ENCODE measurements at places on chromosomes 11 and 22.

DNA sequence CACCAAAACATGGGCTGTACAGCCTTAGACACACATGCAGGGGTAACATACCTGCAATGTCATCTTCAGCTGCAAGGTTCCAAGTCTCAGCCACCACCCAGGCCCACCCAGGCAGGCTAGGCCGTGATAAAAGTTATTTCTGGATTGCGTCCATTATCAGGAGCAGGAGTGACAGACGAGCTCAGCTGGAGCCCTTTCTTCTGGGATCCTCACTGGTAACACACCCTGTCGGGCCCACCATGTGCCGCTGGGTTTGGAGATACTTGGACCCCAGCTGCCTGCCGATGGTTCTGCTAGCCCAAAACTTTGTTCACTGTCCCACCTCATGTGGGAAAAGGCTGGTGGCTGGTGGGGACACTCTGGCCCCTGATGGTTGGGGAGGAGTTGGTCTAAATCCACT is 24.8 kb downstream of the TMPRSS5 start:
- DNase-seq = no peak

GRCh38 chr11:126385991-126386728 is 30.7 kb downstream of the ST3GAL4 start:
- DNase-seq = no peak

DNA sequence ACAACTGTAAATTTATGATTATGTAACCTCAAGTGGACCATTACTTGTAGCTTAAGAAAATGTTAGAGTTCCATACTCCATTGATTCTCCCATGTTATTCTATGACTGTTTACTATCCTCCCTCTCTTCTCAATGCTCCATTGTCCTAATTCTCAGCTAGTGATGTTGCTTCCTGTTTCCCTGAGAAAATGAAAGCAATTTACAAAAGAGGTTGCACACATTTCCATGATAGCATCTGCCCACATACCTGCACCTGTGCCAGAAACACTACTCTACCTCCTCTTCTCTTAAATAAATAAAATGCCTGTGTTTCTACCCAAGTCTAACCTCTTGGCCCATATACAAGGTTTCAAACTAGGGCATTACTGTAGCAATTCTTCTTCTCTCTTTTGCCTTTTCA is 1620.9 kb downstream of the FAM181B start:
- DNase-seq = no peak

- DNase-seq = no peak
Observed at GRCh38 chr11:86941077-86941870, 13.9 kb downstream of the FZD4 start.

GRCh38 chr11:120188811-120189455 is 21.9 kb upstream of the OAF start:
- DNase-seq = no peak

DNA sequence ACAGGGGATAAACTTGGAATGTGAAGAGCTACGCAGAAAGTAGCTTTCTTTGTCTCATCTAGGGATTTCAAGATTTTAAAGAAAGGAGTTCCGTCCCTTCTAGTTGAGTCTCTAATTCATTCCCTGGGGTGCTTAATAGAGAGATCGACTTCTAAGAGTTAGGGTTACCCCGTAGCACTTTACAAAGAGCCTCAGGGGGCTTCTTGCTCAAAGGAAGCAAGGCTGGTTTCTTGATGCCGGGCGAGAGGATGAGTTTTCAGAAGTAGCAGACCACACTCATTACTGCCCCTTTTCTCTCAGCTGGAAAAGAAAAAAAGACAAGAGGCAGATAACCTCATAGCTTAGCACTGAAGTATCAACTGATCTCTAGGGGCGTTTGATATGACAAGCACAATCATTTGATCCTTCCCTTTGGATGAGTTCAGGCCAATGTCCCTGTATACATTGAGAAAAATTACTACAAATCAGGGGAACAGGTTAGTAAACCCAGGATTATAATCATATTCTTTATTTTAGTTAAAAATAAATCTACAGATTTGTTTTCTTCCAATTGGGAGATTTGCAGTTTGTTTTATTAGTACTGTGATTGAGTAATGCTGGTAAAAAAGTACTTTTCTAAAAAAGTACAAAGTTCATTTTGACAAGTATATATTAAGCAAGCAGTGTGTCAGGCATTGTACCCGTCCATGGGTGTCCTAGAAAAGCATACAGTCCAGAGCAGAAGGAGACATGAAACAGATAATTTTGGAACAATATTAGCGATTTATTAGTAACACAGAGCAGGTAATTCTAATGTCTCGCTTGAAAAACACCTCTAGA is 18.7 kb downstream of the ELMOD1 start:
- DNase-seq = no peak

DNA sequence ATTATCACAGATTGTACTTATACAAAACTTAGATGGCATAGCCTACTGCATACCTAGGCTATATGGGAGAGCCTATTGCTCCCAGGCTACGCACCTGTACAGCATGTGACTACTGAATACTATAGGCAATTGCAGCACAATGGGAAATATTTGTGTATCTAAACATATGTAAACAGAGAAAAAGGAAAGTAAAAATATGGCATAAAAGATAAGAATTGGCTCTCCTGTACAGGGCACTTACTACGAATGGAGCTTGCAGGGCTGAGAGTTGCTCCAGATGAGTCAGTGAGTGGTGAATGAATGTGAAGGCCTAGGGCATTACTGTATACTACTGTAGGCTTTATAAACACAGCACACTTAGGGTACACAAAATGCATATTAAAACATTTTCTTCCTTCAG is 13.2 kb downstream of the APOL6 start:
- DNase-seq = no peak
